ENCODE measurements at places on chromosomes 16 and 17. TPM values are rescaled to one million over a fixed set of nuclear protein-coding genes. Genes with fewer than 3 reads are reported as not detected.

- DNase-seq = no peak
Observed at GRCh38 chr17:49676276-49676868, 1.5 kb downstream of the SPOP start.

GRCh38 chr17:76150712-76151622 lies 9.9 kb upstream of the FOXJ1 start:
- DNase-seq = no peak

- no peak for DNase-seq
Observed at GRCh38 chr17:50871364-50871763, 5.2 kb upstream of the TOB1 start.

DNA sequence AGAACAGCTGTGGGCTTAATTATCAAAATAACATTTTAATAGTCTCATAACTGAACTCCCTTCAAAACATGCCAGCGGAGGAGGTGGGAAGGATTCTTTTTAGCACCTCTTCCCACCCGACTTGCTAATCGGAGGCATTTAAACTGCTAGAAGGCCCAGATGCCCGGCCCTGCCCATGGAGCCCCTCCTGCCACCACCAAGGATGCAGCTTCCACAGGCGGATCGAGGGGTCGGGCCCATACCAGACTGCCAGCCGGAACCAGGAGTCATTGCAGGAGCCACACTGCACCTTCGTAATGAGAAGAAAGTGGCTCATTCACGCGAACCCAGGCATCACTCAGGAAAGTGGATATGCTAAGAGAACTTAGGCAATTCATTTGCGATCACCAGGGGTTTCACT lies 201.2 kb downstream of the C16orf78 start:
- DNase-seq = no peak

- no peak for DNase-seq
Observed at GRCh38 chr16:57479205-57479975, 6.9 kb downstream of the DOK4 start.

GRCh38 chr17:28204751-28205150 lies 114.2 kb upstream of the TMEM97 start:
- DNase-seq = no peak

DNA sequence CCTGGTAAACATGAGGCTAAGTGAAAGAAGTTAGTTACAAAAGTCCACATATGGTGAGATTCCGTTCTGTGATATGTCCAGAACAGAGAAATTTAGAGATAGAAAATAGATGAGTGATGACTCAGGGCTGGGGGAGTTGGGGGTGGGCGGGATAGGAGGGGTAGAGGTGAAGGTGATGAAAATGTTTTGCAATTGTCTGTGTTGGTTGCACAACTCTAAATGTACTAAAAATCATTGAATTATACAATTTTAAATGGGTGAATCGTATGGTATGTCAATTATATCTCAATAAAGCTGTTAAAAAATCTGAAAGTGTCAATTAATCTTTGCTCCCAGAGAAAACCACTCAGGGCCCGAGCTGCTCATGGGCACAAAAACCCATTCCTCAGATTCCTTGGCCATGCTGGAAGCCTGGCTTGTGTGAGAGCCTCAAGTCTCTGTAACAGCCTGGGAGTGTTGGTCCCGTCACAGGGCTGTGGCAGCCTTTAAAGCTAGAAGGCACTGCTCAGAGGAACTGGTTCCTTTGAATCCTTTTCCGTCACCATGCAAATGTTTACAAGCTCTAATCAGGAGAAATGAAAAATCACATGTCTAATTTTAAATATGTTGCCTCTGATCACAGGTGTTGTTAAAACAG lies 225.3 kb downstream of the WWOX start:
- no peak for DNase-seq

DNA sequence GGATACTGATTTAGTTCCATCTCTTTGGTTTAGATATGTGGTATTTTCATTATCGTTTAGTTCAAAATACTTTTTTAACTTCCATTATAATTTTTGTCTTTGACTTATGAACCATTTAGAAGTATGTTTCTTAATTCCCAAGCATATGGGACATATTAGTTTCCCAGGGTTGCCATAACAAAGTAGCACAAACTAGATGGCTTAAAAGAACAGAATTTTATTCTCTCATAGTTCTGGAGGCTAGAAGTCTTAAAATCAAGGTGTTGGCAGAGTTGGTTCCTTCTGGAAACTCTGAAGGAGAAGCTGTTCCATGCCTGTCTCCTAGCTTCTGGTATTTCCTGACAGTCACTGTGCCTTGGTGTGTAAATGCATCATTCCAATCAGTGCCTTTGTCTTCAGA lies 291.5 kb upstream of the AXIN2 start:
- no peak for DNase-seq

The NMT1 gene
- 85.8 TPM for total RNA-seq

The RHBDL3 gene
- total RNA-seq = 1.7 TPM

Measured in endothelial cell (in vitro differentiated cells).